ENCODE measurements at places on chromosomes 12 and 14.

DNA sequence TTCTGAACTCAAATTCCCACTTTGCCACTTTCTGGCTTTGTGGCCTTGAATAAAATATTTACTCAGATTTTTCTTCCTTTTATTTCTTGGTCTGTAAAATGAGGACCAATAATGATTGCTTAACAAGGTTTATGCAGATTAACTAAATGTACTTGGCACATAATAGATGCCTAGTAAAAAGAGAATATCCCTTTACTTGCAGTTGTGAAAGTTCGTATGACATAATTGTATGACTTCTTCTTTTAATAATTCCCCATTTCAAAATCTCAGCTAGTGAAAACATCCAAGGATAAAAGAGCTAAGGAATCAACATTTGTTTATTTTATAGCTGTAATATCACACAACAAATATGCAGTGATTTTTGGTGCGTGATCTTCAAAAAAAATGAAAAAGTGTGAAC is 215.6 kb upstream of the ATP2B1 start:
- no peak for DNase-seq

GRCh38 chr14:23131482-23131881 is 12.4 kb upstream of the CEBPE start:
- no peak for DNase-seq

DNA sequence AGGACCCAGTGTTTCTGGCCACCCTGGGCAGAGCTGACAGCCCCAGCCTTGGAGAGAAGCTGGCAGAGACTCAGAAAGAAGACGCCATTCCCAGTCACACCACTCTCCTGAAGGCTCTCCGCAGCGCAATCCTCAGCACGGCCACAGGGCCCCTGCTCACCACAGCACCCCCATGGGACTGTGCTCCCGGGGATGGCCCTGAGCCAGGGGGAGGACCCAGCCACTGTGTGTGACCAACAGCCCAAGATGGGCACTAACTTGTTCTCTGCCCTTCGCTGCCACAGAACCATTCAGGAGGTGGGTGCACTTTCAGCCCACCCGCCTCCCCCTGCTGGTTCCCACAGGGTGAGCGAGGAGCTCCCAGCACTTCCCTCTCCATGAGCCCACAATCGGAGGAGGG is 57.1 kb downstream of the CCNK start:
- no peak for DNase-seq

GRCh38 chr12:94867066-94867855 is 136.2 kb downstream of the NDUFA12 start:
- no peak for DNase-seq

GRCh38 chr12:12747278-12747677 is 30.1 kb downstream of the CDKN1B start:
- DNase-seq, result no peak

GRCh38 chr12:116482859-116483258 is 76.3 kb upstream of the MAP1LC3B2 start:
- DNase-seq, result no peak

DNA sequence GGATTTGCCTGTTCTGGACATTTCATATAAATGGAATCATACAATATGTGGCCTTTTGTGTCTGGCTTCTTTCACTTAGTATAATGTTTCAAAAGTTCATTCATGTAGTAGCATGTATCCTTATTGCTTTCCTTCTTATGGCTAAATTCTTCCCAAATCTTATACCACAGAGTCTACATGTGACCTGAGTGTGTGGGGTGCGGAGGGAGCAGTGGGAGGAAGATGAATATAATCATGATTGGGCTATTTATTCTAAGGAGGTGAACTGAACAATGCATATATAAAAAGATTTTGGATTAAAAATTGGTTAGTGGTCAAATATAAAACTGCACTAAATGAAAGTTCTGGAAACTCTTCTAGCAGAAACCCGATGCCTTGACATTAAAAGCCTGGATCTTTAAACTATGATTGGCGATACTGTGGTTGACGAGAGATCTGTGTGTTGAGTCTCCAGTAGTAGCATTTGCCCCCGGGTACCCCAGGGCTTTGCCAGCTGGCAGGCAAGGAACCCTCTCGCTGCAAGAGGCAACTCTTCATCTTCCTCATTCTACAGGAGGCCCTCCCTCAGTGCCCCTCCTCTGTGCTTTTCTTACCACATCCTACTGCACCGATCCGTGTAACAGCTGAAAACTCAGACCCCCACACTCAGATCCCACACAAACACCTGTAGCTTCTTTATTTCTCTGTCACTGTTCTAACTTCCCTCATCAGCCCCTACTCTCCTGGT is 2.6 kb downstream of the CYP46A1 start:
- no peak for DNase-seq

- DNase-seq, result peak; percentile 63
Observed at GRCh38 chr12:123670882-123671728, at the start of gene TCTN2. Gene TCTN2 (plus strand): TSS chr12:123671113. CDS start chr12:123671241, 128 bp downstream.

GRCh38 chr12:56885316-56885715 is 48.9 kb downstream of the SDR9C7 start:
- no peak for DNase-seq

DNA sequence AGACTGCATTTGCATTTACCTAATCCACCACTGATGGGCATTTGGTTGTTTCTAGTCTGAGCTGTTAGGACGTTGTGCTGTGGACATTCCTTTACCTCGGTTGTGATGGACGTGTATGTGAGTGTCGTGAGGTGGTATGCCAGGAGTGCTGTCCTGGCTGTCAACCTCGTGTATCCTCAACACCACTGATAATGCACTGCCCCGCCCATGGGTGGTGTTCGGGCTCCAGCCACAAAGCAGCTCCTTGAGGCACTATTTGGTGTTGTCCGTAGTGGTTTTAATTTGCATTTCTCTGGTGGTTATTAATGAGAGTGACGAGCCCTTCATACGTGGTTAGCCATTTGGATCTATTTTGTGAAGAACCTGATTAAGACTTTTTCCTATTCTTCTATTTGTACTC is 87.6 kb downstream of the PPP2R5C start:
- no peak for DNase-seq

GRCh38 chr12:3246253-3246652 is 169.1 kb downstream of the TSPAN9 start:
- DNase-seq, result no peak

GRCh38 chr12:16587514-16587913 is 18.4 kb downstream of the LMO3 start:
- DNase-seq, result no peak

DNA sequence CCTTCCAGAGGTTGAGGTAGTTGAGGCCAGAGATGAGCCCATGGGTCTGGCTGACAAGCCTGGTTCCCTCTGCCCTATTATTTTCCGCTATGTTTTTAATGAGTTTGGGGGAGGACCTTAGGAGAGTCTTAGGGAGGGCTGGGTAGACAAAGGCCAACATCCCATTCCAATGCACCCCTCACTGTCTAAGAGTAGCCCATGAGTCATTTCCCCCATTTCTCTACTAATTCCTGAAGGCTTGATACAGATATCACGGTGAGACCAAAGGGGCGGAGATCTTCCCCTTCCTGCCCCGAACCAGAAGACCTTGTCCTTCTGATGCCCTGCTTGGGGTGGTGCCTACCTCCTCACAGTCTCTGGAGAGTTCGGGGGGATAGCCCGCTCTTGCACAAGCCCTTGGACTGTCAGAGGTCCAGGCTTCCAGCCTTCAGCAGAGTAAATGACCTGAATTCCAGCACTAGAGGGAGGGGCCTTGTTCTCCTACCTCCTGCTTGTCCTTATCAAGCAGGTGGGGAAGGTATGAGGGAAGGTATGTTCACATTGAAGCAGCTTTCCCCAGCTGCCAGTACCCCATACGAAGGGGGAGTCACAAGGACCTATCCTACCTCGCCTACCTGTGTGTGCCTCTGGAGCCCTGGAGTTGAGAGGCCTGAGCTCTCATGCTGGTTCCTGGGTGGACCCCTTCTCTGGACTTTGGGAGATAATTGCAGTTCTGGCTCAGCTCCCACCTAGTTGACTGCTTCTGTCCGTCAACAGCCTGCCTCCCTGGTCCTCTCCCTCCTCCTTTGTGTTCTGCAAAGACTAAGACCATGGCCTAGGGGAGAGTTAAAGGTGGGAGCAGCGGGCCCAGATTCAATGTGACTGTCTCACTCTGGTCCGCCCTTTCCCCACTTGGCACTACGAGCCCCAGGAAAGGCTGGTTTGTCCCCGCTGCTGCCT is 3.7 kb downstream of the PSMB11 start:
- no peak for DNase-seq

GRCh38 chr12:104784592-104784991 is 173.5 kb downstream of the SLC41A2 start:
- DNase-seq, result no peak

GRCh38 chr14:95088665-95089064 is 68.7 kb downstream of the DICER1 start:
- DNase-seq, result no peak

- no peak for DNase-seq
Observed at GRCh38 chr14:89215531-89215930, 201.5 kb downstream of the FOXN3 start.

- no peak for DNase-seq
Observed at GRCh38 chr12:101475751-101476305, 692 bp downstream of the SPIC start.

- no peak for DNase-seq
Observed at GRCh38 chr12:106774808-106775524, 484 bp downstream of the RIC8B start.

DNA sequence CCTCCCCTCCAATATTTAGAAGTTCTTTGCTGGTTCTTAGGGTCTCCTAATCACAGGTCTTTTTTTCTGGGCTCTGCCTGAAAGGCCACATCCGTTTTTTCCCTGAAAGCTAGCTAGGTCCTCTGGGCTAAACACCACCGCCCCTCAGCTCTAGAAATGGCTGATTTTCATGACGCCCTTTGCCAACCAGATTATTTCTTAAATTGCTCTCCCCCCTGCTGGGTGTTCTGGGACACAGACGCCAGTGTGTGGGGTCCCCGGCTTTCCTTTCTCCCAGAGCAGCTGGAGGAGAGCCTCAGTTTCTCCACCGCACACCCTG is 45.3 kb upstream of the ATP23 start:
- DNase-seq, result peak; percentile 8

DNA sequence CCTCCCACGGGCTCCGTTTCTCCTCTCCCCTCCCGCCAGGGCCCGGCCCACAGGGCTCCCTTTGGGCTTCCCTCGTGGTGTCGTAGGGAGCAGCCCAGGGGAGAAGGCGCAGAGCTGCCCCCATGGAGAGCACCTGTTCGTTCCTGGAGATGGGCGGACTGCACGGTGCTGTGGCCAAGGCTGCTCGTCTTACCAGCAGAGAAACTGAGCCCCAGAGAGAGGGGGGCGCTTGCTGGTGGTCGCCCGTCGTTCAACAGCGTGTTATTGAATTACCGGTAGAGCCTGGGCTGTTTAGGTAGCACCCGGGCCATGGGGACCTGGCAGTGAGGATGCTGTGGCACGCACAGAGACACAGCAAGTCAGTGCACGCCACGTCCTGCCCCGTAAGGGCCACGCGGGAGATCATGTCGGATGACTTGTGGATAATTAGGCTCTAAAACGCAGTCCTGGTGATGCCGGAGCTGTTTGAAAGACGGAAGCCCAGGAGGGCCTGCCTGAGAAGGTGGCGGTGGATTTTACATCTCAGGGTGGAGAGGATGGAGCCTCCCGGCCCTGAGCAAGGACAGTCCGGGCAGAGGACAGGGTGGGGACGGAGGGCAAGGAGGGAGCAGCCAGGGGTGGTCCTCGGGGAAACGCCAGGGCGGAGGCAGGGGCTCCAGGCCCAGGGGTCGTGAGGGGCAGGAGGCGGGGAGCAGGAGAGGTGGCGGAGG is 134.4 kb downstream of the ADGRD1 start:
- no peak for DNase-seq

GRCh38 chr12:79614730-79615129 is 76.0 kb downstream of the PAWR start:
- DNase-seq, result no peak

DNA sequence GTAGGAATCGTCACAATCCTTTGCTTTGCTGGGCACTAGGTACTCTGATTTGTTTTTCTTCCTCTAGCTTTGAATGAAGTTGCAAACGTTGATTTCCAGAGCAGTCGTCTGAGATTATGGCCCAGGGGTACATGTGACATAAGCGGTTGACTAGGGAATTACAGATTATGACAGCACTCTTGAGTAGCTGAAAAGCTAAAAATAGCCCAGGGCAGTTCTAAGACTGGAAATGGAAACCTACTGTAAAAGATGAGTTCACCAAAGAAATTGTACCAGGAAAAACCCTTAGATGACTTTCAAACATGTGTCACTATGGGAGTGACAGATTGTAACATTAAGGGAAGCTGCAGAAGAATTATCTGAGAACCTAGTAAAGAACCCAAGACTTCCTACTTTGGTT is 108.5 kb downstream of the ANO6 start:
- DNase-seq, result no peak

DNA sequence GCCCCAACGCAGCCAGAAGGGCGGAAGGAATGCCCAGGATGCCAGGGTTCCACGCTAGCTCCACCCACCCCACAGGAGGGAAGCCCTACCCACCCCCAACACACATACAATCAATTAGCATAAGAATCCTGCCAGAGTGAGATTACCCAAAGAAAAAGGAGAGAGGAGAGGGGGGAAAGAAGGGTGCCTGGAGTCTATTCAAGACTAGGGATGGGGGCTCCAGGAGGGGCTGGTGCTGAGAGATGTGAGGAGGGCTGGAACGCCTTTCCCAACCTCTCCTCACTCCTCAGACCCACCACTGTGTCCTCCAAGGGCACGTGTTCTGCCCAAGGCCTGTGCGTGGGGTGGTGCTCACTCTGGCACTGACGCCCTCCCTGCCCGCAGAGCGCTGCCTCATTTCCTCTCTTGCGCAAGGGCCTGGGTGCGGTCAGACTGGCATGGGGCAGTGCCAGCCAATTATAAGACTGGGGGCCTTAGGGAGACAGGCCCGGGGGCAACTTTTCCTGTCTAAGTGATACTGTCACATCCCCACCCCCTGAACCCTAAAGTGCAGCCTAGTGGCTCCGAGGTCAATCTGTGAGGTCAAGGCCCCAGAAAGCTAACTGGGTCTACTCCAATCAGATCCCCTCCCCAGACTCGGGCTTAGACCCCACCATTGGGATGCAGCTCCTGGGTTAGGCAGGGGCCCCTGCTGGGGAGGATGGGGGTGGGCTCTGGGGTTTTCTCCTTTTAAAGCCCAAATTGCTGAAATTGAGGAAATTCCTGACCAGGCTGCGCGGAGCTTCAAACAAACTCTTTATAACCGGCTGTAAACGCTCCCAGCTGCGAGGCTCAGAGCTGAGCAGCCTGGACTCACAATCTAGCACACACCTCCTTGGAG is 10.2 kb upstream of the ITGB7 start:
- no peak for DNase-seq

DNA sequence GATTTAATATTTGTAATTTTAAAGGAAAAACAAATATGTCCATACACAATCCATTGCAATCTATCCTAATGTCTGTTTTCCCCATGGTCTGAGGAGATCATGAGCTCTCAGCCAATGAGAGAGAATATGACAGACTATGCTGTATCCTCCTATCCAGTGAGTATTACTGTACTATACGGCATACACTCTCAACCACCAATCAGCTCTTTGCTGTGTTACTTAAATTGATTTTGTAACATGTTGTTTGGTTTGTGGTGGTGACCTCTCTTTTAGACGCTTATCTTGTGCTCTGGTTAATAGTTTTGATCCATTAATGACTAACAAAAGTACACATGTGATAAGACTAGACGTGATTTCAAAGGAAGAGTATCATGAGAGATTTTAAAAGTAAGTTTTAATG is 231.5 kb upstream of the FOXN3 start:
- no peak for DNase-seq

- DNase-seq, result no peak
Observed at GRCh38 chr14:75428230-75429104, 645 bp downstream of the JDP2 start.

GRCh38 chr12:122980183-122981035 is at the start of gene ARL6IP4:
Gene ARL6IP4 (plus strand): TSS chr12:122980681. CDS start chr12:122981140, 459 bp downstream.
- DNase-seq, result no peak

GRCh38 chr12:10810068-10810467 is at the start of gene TAS2R9:
Gene TAS2R9 (minus strand): TSS chr12:10810168. CDS start chr12:10810075, 93 bp downstream.
- DNase-seq, result no peak

- no peak for DNase-seq
Observed at GRCh38 chr12:31768046-31768445, 39.2 kb upstream of the AMN1 start.
